ENCODE measurements at places on chromosomes 5 and 9. TPM values are rescaled to one million over a fixed set of nuclear protein-coding genes. Genes with fewer than 3 reads are reported as not detected.
A peak's percentile ranks its signal among the peaks of the same experiment; 100 is the strongest.

CCDC192 gene
- not detected for total RNA-seq

IGFBPL1 gene
- 2.8 TPM for total RNA-seq

LECT2 gene
- not detected for total RNA-seq

C5orf52 gene
- total RNA-seq: not detected

PCDHA9 gene
- 0.04 TPM for total RNA-seq

DNLZ gene
- 15.4 TPM for total RNA-seq

GRCh38 chr9:134214386-134214765, 50.0 kb upstream of the RNU6ATAC start:
- no peaks in the 10 kb centered on the region for H3K4me1 ChIP-seq
- no peak overlapping the region for H3K4me3 ChIP-seq
- no peaks in the 10 kb centered on the region for H3K36me3 ChIP-seq
- H3K27ac ChIP-seq: peak overlapping the region; percentile 80
- no peaks in the 10 kb centered on the region for H3K27me3 ChIP-seq

DNA sequence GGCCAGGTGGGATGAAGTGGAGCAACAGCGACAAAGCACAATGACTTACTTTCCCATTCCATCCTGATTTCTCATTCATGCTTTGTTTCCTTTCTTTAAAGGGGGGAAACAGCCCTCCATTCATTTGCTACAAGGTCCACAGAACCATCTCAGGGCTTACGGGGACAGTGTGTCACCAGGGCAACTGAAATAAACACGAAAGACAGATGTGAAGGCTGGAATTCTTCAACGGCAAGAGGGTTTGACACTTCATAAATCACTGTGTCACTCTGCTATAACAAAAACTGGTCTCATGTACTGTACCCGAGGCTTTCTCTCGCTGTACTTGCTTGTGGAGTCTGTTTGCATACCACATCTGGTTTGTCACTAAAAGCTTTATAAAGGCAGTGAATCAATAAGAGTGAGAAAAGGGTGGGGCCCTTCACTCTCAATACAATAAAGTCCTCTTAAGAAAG, 150.8 kb downstream of the EFNA5 start:
- no peaks in the 10 kb centered on the region for H3K36me3 ChIP-seq
- H3K27me3 ChIP-seq: no peaks in the 10 kb centered on the region
- no peak for DNase-seq
- no peak overlapping the region for H3K4me3 ChIP-seq
- H3K4me1 ChIP-seq: no peaks in the 10 kb centered on the region
- H3K27ac ChIP-seq: no peak overlapping the region

DNA sequence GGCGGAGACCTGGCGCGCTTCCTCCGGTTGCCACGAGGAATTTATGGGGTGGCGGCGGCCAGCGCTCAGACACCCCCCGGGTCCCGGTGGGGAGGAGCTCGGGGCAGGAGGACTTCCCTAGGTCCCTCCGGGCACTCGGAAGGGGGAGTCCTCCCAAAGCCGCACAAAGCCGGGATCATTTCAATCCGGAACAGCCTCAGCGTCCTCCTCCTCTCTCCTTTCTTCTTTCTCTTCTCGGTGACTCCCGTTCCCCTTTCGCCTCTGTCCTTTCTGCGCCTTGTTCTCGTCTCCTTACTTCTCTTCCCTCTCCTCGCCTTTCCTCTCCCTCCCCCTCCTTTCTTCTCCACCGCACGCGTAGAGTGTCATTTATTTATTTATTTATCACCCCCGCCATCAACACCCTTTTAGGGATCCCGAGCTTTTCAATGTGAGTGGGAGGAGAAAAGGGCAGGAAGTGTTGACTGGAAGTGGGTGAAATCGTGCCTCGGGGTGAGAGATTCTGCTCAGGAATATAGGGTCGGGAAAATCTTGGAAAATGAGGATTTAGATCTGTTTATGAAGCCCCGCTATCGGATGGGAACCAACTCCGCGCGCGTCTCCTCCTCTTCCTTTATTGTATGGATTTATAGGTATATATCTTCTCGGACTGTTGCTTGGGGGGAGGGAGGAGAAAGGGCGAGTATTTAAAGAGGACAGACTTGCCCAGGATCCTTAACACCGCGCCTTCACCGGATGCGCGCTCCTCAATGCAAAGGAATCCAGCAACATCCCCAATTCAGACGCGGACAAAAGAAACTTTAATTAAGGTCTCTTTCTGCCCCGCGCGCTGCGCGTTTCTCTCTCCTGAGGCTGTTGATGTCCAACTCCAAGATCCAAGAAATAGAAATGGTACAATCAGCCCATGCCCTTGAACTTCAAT, 2.0 kb upstream of the ZNF462 start:
- peak overlapping the region; percentile 65 for H3K4me3 ChIP-seq
- no peak for DNase-seq
- H3K4me1 ChIP-seq: no peaks in the 10 kb centered on the region
- H3K36me3 ChIP-seq: no peaks in the 10 kb centered on the region

- H3K36me3 ChIP-seq: no peaks in the 10 kb centered on the region
- no peak overlapping the region for H3K4me3 ChIP-seq
- H3K27me3 ChIP-seq: no peaks in the 10 kb centered on the region
- no peaks in the 10 kb centered on the region for H3K4me1 ChIP-seq
- H3K27ac ChIP-seq: no peak overlapping the region
- DNase-seq: no peak
Measured at GRCh38 chr5:16245249-16245648, 65.7 kb upstream of the MARCHF11 start.

- H3K27ac ChIP-seq: no peak overlapping the region
- no peak for DNase-seq
- no peak overlapping the region for H3K4me3 ChIP-seq
- H3K4me1 ChIP-seq: no peaks in the 10 kb centered on the region
Measured at GRCh38 chr9:88011005-88011766, 36.9 kb upstream of the CDK20 start.

- no peak overlapping the region for H3K4me3 ChIP-seq
- no peak for DNase-seq
- no peak overlapping the region for H3K27ac ChIP-seq
- no peaks in the 10 kb centered on the region for H3K36me3 ChIP-seq
- no peaks in the 10 kb centered on the region for H3K4me1 ChIP-seq
Measured at GRCh38 chr5:119397518-119398380, 41.9 kb downstream of the TNFAIP8 start.
